Thyroid gland (tissue), 4 donors: ENCODE measurements at places on chromosomes 13 and 19. TPM values are rescaled to one million over a fixed set of nuclear protein-coding genes. Genes with fewer than 3 reads are reported as not detected.
A peak's percentile ranks its signal among the peaks of the same experiment; 100 is the strongest.

DNA sequence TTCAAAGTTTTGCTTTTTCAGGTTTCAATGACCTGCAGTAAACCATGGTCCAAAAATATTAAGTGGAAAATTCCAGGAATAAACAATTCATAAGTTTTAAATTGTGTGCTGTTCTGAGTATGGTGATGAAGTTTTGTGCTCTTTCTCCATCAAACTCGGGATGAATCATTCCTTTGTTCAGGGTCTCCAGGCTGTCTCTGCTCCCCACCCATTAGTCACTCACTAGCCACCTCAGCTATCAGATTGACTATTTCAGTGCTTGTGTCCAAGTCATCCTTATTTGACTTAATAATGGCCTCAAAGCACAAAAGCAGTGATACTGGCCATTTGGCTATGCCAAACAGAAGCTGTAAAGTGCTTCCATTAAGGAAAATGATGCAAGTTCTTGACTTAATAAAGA, 1140.4 kb downstream of the EFNB2 start:
- no peak for DNase-seq

- no peak for DNase-seq
These were observed 292.6 kb upstream of the MIR17HG start for GRCh38 chr13:91054902-91055301.

GRCh38 chr19:948842-949496, 23.1 kb downstream of the ARID3A start:
- DNase-seq, result no peak

- peak; percentile 56 for DNase-seq
These were observed at the start of gene RGCC for GRCh38 chr13:41456768-41457588. RGCC (plus strand) TSS chr13:41457550; CDS start chr13:41457708, 158 bp downstream.

GRCh38 chr13:81659984-81660383, 1319.1 kb upstream of the SPRY2 start:
- no peak for DNase-seq

DNA sequence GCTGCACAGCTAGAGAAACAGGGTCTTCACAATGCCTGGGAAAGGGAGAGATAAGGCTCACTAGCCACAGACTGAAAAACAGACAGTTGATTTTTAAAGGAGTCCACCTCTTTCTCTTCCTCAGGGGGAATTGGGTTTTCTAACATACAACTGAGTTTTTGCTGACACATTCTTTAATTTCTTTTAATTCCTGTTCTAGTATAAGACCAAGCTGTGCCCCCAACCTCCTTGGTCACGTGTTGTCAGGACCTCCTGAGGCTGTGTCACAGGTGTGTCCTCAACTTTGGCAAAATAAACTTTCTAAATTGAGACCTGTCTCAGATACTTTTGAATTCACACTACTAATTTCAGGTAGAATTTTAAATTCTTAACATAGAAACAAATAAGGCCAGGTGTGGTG, 12.1 kb upstream of the ZNF492 start:
- no peak for DNase-seq

Gene APOC1
- 24.3 TPM for total RNA-seq

Gene ZSWIM9
- total RNA-seq, result 6.1 TPM

DNA sequence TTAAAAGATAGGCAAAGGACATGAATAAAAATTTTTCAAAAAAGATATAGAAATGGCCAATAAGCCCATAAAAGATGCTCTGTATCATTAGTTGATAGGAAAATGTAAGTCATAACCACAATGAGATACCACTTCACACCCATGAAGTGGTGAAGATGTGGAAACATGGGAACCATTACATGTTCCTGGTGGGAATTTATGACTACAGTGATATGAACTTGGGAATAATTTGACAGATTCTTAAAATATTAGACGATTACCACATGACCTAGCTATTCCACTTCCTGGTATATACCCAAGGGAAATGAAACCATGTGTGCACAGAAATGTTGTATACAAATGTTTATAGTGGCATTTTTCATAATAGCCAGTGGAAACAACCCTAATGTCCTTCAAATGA, 232.2 kb downstream of the GGACT start:
- no peak for DNase-seq

DNA sequence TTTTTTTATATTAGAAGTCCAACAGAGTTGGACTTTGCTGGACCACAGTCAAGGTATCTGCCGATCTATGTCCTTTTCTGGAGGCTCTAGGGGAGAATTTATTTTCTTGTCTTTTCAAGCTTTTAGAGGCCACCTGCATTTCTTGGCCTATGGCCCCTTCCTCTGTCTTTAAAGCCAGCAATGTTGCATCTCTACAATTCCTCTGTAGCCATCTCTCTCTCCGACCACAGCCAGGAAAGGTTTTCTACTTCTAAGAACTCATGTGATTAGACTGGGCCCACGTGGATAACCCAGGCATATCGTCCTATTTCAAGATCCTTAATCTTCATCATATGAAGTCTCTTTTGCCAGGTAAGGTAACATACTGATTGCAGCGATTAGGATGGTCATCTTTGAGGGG, 43.5 kb upstream of the RGCC start:
- no peak for DNase-seq

DNA sequence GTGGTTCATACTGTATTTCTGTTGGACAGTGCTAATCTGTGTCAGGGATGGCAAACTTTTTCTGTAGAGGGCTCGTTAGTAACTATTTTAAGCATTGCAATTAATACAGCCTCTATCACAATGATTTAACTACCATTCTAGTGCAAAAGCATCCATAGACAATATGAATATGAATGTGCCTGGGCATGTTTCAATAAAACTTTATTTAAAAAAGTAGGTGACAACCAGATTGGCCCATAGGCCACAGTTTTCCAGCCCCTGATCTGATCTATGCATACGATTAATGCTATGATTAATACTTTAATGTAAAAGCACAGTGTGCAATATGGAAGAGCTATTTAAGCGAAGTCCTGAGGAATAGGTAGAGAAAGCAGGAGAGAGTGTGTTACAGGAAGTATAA, 29.6 kb downstream of the ADGRE1 start:
- no peak for DNase-seq

DNA sequence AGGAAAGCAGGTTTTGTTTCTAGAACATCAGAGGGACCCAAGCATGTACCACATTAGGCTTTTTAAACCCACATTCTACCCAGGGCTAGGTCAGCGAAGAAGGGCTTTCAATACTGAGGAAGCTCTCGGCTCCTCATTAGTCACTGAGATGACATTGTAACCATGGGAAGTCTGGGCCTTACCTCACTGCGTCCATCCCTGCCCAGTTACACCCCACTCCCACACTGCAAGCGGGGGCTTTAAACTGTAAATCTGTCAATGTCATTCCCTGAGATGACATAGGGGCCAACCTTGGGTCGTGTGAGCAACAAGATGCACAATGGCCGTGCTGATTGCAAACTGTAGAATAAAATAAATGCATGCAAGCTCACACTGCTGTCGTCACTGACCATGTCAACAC, 21.7 kb upstream of the TFDP1 start:
- DNase-seq, result no peak

Gene PSMD8
- 262 TPM for total RNA-seq

Gene PTH2
- total RNA-seq, result not detected

- DNase-seq, result no peak
These were observed 19.8 kb downstream of the UQCRFS1 start for GRCh38 chr19:29193155-29193554.

Gene NKG7
- not detected for total RNA-seq

Gene RPS15
- 2,977 TPM for total RNA-seq

Gene NOSIP
- 63.5 TPM for total RNA-seq

Gene GSK3A
- total RNA-seq, result 28.3 TPM

Gene MCEMP1
- not detected for total RNA-seq

GRCh38 chr19:55940306-55940705, 7.3 kb upstream of the NLRP8 start:
- DNase-seq, result no peak
